ENCODE measurements at places on chromosomes 12 and 14.

GRCh38 chr12:12985817-12986408, 14.2 kb downstream of the HEBP1 start:
- no peak for DNase-seq
- H3K27me3 ChIP-seq: no peaks in the 10 kb centered on the region
- H3K4me3 ChIP-seq: no peak overlapping the region
- no peaks in the 10 kb centered on the region for H3K4me1 ChIP-seq

GRCh38 chr12:71610031-71610795, 53.4 kb downstream of the ZFC3H1 start:
- H3K4me3 ChIP-seq: peak overlapping the region; percentile 33
- H3K27ac ChIP-seq: peak overlapping the region; percentile 41
- H3K27me3 ChIP-seq: no peaks in the 10 kb centered on the region

DNA sequence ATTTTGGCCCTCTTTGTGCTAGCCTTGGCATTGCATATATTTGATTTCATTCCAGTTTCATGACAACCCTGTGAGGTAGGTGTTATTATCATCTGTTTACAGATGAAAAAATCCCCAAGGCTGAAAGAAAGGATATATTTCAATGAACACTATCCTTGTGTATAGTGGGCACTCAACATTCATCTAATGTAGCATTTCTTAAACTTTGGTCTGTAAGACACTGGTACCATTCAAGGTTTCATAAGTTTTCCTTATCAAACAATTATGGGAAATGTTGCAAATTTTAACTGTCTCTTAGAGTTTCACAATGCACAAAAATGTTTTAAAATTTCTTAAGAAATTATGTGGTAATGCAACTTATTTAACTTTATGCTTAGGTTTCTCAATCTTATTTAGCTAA, 44.3 kb downstream of the ATP23 start:
- H3K4me3 ChIP-seq: no peak overlapping the region
- no peak overlapping the region for H3K27ac ChIP-seq
- no peak for DNase-seq
- no peaks in the 10 kb centered on the region for H3K27me3 ChIP-seq
- no peaks in the 10 kb centered on the region for H3K36me3 ChIP-seq

DNA sequence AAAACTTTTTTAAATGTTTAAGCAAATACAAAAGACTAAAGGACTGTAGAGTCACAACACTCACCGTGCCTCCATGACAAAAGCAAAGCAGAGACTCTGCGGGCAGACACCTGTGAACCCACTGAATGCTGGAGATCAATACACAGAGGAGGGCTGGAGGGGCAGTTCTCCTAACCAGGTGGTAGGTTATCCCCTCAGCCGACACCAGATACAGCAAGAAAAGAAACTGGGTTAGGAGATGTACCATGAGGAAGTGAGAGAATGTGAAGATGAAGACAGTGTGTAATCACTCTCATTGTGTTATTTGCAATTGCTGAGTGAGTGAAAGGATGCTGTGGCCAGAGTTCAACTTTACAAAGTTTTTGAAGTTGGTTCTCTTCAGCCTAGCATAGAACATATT, 480.3 kb downstream of the BCL11B start:
- no peak overlapping the region for H3K4me3 ChIP-seq
- DNase-seq: no peak
- H3K27ac ChIP-seq: no peak overlapping the region
- no peaks in the 10 kb centered on the region for H3K36me3 ChIP-seq

DNA sequence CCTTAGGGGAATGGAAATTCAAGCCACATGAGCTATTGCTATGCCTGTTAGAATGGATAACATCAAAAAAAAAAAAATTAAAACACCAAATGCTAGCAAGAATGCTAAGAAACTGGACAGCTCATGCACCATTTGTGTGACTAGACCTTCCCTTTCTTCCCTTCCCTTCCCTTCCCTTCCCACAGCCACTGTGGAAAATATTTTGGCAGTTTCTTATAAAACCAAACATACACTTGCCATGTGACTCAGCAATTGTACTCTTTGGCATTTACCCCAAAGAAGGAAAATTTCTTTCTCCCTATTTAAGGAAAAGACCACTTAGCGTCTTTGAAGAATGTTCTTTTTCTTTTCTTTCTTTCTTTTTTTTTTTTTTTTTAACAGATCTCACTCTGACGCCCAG, 49.1 kb upstream of the FKBP4 start:
- H3K4me1 ChIP-seq: no peaks in the 10 kb centered on the region
- no peaks in the 10 kb centered on the region for H3K27me3 ChIP-seq
- H3K4me3 ChIP-seq: no peak overlapping the region
- no peaks in the 10 kb centered on the region for H3K36me3 ChIP-seq
- H3K27ac ChIP-seq: no peak overlapping the region
- DNase-seq: no peak

DNA sequence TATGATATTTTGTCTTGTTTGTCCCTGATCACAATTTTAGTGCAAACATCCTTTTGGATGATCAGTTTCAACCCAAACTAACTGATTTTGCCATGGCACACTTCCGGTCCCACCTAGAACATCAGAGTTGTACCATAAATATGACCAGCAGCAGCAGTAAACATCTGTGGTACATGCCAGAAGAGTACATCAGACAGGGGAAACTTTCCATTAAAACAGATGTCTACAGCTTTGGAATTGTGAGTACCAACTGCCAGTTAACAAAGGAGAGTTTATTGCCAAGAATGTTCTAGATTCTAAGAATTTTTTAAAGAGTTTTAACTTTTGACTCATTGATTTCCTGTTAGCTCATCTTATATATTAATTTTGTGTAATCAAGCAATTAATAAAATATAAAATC, 55.4 kb downstream of the IRAK3 start:
- no peak overlapping the region for H3K27ac ChIP-seq
- no peak for DNase-seq
- no peaks in the 10 kb centered on the region for H3K27me3 ChIP-seq
- no peak overlapping the region for H3K4me3 ChIP-seq
- H3K36me3 ChIP-seq: no peaks in the 10 kb centered on the region

GRCh38 chr12:74408601-74409166, 129.0 kb upstream of the ATXN7L3B start:
- H3K27me3 ChIP-seq: no peaks in the 10 kb centered on the region
- H3K36me3 ChIP-seq: no peaks in the 10 kb centered on the region
- H3K4me3 ChIP-seq: no peak overlapping the region
- no peaks in the 10 kb centered on the region for H3K4me1 ChIP-seq
- H3K27ac ChIP-seq: no peak overlapping the region

DNA sequence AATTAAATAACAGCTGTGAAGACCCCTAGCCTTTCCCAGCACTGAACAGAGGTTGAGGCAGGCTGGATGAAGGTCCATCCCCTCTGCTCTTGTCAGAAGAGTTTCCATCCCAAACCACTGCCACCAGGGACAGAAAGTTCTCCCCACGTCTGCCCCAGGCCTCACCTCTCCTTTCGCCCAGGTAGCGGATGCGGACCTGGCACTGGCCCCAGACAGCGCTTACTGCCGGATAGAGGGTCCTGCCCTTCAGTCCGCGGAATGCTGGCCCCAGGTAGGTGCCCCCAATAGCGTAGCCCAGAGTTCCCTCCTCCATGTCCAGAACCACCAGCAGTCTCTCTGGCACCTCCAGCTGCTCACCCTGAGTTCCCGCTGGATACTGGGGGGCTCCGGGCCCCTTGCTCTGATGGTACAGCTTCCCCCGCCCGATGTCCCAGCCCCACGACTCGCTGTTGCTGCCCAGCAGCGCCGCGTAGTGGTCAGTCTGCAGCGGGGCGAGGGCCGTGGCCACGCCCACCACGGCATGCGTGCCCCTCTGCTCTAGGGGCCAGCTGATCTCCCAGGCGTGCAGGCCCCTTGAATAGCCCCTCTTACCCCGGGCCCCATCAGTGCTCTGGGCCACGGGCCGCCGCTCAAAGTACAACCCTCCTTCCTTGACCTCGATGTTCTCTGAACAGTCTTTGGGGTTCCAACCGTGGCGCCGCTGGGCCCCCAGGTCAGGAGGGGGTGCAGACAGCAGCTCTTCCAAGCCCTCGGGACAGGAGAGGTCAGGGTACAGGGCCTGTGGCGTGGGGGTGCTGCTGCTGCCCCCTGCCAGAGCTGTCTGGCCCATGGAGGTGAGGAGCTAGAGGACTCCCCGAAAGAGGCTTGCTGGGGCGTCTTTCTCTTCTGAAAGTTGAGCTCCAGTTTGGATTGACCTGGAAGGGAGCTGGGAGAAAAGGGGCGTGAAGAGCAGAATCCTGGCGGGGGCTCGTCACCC, 742 bp downstream of the SPSB2 start:
- H3K36me3 ChIP-seq: peaks cover 8% of the 10 kb centered on the region
- H3K27me3 ChIP-seq: no peaks in the 10 kb centered on the region
- H3K27ac ChIP-seq: peak overlapping the region; percentile 85
- peak overlapping the region; percentile 75 for H3K4me3 ChIP-seq

GRCh38 chr14:29629839-29630238, 297.8 kb downstream of the PRKD1 start:
- no peaks in the 10 kb centered on the region for H3K36me3 ChIP-seq
- no peak overlapping the region for H3K27ac ChIP-seq
- no peak overlapping the region for H3K4me3 ChIP-seq
- no peaks in the 10 kb centered on the region for H3K4me1 ChIP-seq
- no peaks in the 10 kb centered on the region for H3K27me3 ChIP-seq
